ENCODE measurements at places on chromosomes 2 and 18. TPM values are rescaled to one million over a fixed set of nuclear protein-coding genes. Genes with fewer than 3 reads are reported as not detected.

- DNase-seq, result no peak
These were observed 136.2 kb downstream of the LCLAT1 start for GRCh38 chr2:30583204-30583749.

DNA sequence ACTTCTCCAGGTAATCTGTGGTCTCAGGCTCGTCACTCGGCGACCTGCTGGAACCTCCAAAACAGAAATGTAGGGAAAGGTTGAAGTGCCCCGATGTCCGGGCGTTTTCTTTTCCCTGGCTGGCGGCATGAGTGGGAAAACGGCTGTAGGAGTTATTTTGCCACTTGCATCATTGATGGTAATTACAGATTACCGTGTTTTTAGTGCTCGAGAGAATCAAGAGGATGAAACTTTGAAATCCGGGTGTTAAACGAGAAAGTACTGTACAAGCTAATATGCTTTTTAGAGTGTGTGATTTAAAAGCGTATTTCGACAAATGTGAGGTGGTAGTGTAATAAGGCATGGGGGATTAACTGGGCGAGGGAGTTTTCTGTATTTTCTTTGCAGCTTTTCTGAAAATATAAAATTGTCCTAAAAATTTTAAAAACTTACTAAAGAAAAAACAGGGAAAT lies 819 bp downstream of the GRHL1 start:
- no peak for DNase-seq

GRCh38 chr2:52810460-52810859 lies 957.1 kb upstream of the CHAC2 start:
- no peak for DNase-seq

COX7A2L gene
- 149 TPM for total RNA-seq

DNA sequence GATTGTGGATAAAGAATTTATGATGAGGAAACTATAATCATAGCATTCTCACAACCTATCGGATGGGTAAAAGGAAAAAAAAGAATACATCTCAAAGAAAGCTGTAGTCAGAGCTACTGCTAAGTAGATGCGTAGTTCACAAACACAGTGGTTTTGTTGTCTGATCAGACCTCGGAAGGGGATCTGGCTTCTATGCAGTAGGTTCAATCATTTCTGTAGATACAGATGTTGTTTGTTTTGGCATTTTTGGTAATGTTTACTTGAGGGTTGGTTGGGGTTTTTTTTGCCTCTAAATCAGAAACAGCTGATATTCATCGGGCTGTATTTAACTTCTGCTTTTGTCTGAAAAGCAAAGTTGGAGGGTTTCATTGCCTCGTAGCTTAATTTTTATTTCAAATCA lies 42.1 kb downstream of the NPAS2 start:
- no peak for DNase-seq

EML4 gene
- 19.5 TPM for total RNA-seq

CAPN14 gene
- total RNA-seq, result not detected

DNA sequence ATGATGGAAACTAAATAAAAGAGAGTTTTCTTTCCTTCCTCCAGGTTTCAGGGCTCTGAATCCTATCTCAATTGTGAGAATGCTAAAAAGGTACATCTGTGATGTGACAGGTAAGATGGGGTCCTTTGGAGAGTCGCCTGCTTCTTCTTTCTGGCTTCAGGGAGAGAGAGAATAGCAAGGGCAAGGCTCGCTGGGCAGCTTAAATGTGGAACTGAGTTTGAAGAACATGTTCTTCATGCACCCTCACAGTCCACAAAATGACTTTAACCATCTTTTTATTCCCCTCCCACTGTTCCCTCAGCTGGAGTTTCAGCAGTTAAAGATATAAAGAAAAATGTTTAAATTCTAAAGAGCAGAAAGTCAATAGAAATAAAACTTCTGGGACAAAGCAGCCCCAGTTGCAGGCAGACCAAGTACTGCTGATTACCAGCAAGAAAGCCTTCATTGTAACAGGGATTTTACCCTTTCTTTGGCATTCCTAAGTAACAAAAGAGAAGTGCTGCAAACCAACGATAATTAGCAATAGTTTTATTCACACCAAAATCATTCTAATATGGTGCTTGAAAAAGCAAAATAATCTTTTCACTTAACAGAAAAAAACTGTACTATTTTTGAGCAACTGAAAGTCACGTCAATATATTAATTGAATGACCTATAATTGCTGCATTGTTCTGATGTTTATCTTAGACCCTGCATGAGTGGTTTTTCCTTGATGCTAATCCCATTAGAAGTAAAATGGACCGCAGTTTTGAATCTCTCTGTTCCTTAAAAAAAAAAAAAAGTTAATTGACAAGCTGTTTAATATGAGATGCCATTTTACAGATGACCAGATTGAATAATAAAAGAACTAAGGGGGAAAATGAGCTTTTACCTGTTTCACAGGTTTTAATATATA lies 61.5 kb downstream of the LRP2 start:
- no peak for DNase-seq

DNA sequence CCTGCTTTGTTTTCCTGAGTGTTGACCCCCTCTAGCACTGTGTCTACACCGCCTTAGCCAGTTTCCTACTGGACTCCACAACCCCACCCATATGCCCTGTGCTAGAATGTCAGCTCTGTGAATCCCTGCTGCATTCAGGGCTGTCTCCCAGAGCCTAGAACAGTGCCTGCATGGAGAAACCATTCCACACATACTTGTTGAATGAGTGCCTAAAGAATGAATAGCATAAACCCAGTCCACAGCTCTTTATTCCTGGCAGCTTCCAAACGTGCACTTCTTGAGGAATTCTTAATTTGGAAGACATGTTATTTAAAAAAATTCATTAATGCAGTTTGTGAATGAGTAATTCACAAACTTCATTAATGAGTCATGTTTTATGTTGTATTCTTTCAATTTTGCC lies 6.5 kb upstream of the NAPG start:
- no peak for DNase-seq

GRCh38 chr2:84494070-84494469 lies 22.2 kb upstream of the DNAH6 start:
- no peak for DNase-seq

MYO3B gene
- not detected for total RNA-seq

- no peak for DNase-seq
These were observed 92.1 kb downstream of the LRRC30 start for GRCh38 chr18:7322817-7323485.

GRCh38 chr2:227402959-227403358 lies 15.2 kb upstream of the SCYGR1 start:
- peak; percentile 28 for DNase-seq

DNA sequence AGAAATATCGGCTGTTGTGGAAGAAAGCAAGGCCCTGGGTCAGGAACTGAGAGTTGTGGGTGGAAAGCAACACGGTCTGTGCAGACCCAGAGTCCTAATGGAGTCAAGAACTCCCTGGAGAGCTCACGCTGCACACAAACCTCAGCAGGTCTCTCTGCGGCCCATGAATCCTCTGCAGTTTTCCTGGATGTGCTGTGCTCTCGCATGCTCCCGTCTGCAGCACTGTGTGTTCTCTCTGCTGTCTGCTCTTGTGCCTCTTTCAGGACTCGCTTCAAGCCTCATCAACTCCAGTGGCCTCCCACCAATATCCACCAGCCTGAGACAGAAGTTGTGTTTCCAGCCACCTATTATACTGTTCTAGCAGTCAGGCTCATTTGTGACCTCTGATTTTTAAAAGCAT lies 24.3 kb downstream of the RNU4ATAC start:
- no peak for DNase-seq

GRCh38 chr2:3305952-3306351 lies 71.7 kb downstream of the EIPR1 start:
- DNase-seq, result no peak

- no peak for DNase-seq
These were observed 3.5 kb upstream of the ASXL2 start for GRCh38 chr2:25881764-25882163.

DNA sequence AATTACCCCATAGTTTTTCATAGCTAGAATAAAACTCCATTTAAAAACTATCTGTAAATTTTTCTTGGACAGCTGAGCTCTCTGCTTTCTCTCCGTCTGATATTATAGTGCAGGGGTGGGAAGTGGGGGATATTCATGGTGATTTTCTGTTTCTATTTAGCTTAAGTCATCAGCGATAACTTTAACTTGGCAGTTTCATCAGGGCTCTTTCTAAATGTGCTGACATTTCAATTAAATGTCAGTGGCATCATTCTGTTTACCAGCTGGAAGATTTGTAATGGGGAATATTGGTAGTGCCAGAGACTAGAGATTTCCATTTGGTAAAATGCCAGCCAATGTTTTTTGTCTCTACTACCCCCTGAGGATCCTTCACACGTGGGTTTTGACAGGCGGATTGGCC lies 53.5 kb upstream of the CAPN13 start:
- no peak for DNase-seq

RELCH gene
- total RNA-seq, result 17.2 TPM

DNA sequence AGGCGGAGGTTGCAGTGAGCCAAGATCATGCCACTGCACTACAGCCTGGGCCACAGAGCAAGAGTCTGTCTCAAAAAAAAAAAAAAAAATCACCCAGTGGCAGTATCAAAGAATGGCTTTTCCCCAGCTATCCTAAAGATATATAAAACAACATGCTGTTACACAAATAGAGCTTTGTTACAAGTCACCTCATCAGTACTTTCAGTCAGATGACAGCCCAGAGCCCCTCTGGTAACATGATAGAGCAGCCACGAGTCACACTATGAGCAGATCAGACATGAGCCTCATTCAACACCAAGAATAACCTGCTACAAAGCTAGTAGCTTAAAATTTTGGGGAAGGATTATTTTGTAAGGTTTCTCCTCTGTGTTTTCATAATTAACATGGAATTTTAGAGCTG lies 25.2 kb downstream of the PDE11A start:
- no peak for DNase-seq

GKN1 gene
- total RNA-seq, result not detected

POTEJ gene
- total RNA-seq, result not detected

DNA sequence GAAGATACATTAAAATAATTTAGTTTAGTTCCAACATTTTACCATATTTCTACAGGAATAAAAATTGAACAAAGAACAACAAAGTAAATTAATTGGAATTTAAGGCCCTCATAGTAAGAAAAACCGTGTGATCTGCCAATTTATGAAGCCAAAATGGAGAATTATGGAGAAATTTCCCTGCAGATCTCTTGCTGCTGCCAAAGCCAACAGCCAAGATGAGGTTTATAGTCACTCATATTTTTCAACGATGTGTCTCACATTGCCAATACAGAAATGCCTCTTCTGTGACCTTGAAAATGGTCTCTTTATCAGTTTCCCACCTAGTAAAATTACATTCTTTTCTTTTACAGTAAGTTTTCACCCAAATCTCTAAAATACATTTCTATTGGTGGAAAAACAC lies 317.2 kb upstream of the FIGN start:
- DNase-seq, result no peak

DNA sequence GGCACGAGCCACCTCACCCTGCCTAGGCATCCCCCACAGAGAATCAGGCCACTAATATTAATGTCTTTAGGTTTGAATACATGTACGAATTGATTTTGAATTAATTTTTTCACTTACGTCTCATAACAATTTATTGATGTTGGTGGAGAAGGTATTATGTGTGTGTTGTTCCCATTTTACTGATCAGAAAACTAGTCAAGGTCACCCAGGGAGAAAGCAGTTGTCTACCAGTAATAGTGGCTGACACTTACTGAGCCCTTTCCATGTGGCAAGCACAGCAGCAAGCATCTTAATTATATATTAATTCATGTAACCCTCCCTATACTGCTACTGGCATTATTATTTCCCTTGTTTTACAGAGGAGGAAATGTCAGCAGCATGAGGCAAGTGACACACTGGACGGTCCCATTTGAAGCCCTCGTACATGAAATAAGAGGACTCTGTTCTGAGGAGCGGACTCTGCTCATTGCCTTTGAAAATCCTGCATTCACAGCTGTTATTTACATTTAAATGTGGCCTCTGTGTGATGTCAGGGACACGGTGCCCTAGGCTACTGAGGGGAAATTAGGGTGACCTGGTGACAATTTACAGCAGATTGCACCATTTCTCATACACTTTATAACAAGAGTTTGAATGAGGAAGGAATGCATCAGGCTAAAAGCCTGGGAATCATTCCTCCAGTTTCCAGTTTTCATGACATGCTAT lies 30.9 kb upstream of the KCNE4 start:
- no peak for DNase-seq

SULT1C4 gene
- not detected for total RNA-seq

GRCh38 chr2:40420478-40420877 lies 31.4 kb downstream of the SLC8A1 start:
- DNase-seq, result no peak

DNA sequence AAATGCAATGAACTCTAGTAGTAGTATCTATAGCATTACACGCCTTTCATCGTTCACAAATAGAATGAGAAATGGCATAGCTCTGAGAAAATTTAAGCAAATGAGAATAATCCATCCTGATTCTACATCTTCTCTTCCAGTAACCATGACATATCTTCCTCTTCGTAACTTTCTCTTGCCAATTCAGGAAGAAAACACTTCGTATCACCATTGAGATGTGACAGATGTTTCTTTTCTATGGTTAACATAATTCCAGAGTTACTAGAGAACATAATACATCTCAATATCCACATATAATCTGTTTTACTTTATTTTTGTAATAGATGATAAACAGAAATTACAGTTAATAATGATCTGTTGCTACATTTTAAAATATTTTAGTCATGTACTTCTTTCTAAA lies 1527.4 kb downstream of the LRP1B start:
- no peak for DNase-seq

REG3G gene
- not detected for total RNA-seq

CYBRD1 gene
- 58.5 TPM for total RNA-seq

FTCDNL1 gene
- 1.8 TPM for total RNA-seq

KCNG3 gene
- total RNA-seq, result 0.91 TPM

DNA sequence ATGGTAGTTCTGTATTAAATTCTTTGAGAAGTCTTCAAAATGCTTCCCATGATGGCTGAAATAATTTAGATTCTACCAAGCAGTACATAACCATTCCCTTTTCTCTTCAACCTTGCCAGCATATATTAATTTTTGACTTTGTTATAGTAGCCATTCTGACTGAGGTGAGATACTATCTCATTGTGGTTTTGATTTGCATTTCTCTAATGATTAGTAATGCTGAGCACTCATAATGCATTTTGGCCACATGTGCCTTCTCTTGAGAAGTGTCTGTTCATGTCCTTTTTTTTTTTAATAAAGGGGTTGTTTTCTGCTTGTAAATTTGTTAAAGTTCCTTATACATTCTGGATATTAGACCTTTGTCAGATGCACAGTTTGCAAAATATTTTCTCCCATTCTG lies 173.9 kb downstream of the CALCRL start:
- DNase-seq, result no peak

CNDP2 gene
- total RNA-seq, result 26.7 TPM

CEBPZOS gene
- total RNA-seq, result 13.3 TPM

SPHKAP gene
- total RNA-seq, result not detected

DNA sequence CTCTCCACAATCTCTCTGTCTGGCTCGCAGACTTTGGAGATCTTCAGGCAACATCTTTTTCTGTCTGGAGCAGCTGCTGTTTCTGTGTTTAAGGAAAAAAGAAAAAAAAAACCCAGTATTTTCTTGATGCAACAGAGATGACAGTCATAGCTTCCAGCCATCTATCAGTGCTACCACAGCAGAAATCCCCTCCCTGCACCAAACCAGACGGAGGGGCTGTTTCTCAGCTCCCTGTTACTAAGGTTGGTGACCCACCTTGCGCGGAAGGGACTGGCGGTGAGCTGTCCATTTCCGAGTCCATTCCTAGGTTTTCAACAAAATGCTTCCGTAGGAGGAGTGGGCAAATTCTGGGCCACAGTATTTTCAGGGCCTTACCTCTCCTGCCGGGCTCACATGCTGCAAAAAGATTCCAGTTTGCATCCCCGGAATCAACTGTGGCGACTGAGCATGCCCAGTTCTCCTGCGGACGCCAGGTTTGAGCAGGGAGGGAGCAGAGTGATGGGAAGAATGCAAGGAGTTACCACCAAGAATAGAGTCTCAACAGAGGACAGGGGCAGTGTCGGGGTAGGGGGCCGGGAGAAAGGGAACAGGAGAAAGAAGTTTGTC lies 1.2 kb downstream of the SLC4A10 start:
- DNase-seq, result no peak
